NCI-H2171 treated with DMSO at 0.1 percent for 48 hours (cell line): ENCODE measurements at places on chromosomes 2 and 18.

DNA sequence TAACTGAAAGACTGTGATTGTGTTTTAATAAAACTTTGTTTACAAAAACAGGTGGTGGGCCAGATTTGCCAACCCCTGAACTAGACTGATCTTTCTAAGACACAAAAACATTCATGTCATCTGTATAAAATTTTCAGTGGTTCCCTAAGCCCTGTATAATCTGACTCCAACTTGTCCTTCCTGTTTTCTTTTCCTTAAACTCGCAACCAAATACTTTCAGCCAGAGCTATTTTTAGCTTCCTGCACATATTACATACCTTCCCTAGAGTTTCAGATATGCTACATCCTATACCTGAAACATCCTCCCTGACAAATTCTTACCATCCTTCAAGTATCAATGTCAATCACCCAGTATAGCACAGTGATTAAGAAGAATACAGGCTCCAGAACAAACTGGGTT lies 4.8 kb downstream of the GCFC2 start:
- no peak for DNase-seq

DNA sequence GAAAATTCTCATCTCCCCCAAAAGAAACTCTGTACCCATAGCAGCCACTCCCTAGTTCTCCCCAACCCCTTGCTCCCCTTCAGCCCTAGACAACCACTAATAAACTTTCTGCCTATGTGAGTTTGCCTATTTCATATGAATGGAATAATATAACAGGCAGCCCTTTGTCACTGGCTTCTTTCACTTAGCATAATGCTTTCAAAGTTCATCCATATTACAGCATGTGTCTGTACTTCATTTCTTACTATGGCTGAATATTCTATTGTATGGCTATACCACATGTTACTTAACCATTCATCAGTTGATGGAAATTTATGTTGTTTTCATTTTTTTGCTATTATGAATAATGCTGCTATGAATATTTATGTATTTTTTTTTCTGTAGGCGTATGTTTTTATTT lies 442.9 kb downstream of the SLC4A3 start:
- no peak for DNase-seq

- no peak for DNase-seq
Observed at GRCh38 chr2:223109341-223109740, 57.4 kb downstream of the KCNE4 start.

DNA sequence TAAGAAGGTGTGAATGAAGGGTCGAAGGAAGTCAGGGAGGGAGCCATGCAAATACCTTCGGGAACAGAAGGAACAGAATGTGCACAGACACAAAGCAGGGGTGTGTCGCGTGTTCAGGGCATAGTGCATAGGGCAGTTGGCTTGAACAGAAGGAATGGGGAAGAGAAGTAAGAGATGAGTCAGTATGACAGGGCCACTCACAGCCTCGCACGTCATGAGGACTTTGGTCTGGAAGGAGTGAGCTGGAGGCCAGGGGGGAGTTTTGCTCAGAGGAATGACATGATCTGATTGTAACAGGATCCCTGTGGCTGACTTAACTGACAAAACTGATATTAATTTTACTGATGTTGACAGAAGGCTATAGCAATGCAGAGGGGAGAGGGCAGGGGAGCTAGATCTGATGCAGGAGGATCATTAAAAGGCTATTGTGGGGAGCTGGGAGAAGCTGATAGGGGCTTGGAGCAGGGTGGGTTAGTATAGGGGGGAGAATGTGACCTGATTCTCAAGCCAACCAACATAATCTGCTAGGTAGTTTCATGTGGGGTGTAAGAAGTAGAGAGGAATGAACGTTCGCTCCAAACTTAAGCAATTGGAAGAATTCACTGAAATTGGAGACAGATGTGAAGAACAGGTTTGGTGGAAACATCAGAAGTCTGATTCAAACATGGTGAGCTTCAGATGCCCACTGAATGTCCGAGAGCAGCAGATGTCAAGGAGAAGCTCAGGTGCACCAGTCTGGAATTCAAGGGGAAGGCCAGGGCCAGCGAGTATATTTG lies 60.4 kb upstream of the COPS8 start:
- no peak for DNase-seq

GRCh38 chr18:40553029-40553428 lies 1402.0 kb upstream of the PIK3C3 start:
- no peak for DNase-seq

GRCh38 chr2:96374211-96374951 lies 38.8 kb downstream of the NCAPH start:
- DNase-seq = peak; percentile 85

GRCh38 chr2:102506743-102507142 lies 33.7 kb downstream of the SLC9A4 start:
- no peak for DNase-seq

GRCh38 chr2:74566754-74567085 lies 12.2 kb downstream of the DOK1 start:
- DNase-seq = no peak

DNA sequence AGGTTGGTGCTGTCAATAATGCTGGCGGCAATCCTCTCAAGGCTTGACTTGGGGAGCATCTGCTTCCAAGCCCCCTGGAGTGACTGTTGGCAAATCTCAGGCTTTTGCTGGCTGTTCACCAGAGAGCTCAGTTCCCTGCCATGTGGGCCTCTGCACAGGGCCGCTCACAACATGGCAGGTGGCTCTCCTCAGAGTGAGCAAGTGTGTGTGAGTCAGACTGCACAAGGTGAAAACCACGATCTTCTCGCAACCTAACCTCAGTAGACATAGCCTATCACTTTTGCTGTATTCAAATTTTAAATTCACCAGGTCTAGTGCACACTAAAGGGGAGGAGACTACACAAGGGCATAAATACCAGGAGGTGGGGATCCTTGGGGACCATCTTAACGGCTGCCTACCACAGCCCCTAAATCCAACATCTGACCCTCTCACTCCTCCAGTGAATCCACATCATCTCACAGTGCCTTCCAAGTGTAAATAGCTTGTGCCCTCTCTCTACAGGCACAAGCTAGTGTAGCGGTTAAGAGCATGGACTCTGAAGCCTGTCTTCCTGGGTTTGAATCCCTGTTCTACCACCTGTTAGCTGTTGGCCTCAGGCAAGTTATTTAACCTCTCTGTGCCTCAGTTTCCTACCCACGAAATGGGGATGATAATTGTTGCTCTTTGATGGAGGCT lies 187.7 kb upstream of the CXCR4 start:
- DNase-seq = peak; percentile 94

DNA sequence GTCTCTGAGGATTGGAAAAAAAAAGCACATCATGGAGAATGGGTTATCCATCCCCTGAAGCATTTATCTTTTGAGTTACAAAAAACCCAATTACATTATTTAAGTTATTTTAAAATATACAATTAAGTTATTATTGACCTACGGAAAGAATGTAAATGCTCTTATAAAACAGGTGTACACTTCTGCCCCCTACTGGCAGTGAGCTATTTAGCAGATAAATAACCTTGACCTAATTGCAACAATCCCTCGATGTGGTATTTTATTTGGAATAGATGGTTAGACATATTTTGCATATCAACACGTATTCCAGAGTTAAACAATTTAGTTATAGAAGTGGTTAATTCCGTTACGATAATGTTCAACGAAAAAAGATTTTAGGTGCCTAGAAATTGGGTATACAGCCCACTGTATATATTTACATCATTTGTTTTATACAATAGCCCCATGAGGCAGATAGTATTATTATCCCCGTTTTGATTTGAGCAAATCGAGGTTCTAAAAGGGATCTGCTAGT lies 9.1 kb upstream of the DAW1 start:
- no peak for DNase-seq

GRCh38 chr18:54382076-54382475 lies 24.4 kb downstream of the C18orf54 start:
- DNase-seq = no peak

DNA sequence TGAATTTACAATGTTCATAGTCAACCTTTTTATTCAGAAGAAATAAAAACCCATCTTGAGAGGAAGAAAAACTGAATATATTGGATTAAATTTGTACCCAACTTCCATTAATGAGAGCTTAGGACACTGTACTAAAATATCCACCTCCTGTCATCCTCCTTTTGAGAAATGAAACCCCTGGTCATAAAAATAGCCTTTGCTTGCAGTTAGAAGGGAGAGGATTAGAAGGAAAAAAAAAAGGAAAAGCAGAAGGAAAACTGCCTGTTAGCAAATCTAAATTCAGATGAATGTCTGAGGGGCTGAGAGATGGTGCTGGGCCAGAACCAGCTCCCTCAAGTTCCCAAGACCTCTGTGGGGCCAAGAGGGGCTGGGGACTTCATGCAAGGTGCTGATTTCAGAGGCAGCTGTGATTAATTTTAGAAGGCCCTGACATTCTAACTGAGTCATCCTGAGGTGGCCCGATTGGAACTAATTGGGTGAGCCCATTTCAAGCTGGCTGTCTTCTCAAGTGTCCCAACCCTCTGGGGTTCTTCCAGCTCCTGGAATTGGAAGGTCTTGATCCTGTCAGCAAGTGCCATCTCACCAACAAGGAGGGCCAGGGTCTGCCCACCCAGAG lies 38.4 kb upstream of the BIN1 start:
- DNase-seq = no peak

DNA sequence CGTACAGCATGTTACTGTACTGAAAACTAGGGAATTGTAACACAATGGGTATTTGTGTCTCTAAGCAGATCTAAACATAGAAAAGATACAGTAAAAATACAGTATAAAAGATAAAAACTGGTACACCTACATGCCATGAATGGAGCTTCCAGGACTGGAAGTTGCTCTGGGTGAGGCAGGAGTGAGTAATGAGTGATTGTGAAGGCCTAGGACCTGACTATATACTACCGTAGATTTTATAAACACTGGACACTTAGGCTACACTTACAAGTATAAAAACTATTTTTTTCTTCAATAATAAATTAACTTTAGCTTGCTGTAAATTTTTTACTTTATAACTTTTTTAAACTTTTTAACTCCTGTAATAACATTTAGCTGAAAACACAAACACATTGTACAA lies 324.4 kb upstream of the TNP1 start:
- DNase-seq = no peak

GRCh38 chr2:143426296-143426695 lies 297.1 kb downstream of the ARHGAP15 start:
- no peak for DNase-seq

DNA sequence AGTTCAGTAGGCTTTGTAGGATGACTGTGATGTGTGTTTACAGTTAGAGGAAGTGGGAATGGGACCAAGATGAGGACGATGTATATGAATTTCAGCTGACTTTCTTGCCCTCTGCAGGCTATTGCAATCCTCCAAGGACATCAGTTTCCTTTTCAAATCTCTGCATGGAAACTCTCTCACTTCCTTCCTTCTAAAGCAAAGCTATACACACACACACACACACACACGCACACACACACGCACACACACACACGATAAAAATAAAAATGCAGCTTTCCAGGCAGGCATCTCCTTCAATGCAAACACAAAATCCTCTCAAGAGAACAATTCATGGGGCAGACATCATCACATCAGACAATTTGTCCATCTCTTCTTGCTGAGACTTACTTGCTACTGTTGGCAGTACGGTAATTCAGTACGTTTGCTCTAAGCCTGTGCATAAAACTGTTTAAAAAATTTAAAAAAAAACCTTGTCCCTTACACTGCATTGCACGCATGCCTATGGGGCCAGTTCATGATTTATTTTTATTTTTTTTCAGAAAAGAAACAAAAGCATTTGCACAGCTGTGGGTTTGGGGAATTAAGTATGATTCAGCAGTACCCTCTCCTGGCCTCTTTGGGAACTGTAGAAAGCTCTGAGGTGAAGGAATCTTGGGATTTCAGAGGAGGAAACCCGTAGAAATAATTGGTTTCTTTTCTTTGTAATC lies 27.1 kb upstream of the ICOS start:
- peak; percentile 38 for DNase-seq

DNA sequence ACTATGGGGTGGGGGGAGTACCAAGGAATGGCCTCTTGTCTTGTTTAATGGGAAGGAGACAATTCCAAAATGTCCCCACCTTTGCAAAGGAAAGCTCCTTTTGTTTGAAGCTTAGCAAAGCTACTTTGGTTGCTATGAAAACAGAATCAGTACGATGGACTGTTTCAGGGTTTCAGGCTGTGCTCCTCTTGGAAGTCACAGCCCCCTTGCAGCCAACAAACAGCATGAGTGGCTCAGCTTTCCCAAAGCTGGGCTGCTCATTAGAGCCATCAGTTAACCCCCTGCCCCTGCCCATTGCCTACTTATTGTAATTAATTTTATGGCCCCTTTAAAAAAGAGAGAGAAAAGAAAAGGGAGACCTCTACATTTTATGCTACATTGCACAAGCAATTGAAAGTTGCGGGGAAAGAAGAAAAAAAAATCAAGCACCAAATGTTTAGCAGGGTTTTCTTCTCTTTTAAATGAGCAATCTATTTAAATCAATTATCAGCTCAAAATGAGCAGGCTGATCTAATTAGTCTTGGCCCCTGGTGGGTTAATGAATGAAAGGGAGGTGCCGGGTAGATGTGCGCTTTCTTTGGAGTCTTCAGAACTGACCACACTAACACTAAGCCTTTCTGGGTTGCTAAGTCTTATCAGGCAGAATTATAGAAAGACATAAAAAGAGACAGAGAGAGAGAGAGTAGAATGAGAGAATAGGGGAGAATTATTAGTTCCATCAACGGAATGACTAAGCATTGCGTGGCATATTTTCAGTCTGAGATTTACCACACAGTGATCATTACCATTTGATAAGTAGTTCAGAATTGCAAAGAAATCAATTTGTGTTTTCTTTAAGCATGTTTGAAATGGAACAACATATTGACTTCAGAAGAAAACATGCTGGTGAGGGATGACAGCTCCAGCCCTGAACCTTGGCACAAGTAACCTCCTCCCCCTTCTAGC lies 284.9 kb downstream of the INSIG2 start:
- no peak for DNase-seq

- no peak for DNase-seq
Observed at GRCh38 chr2:27445615-27446014, 3.4 kb downstream of the KRTCAP3 start.

- DNase-seq = no peak
Observed at GRCh38 chr2:53177327-53177726, 590.3 kb upstream of the CHAC2 start.

- no peak for DNase-seq
Observed at GRCh38 chr2:161039071-161039470, 121.2 kb upstream of the TANK start.

GRCh38 chr2:134402410-134402809 lies 148.5 kb downstream of the MGAT5 start:
- peak; percentile 23 for DNase-seq

DNA sequence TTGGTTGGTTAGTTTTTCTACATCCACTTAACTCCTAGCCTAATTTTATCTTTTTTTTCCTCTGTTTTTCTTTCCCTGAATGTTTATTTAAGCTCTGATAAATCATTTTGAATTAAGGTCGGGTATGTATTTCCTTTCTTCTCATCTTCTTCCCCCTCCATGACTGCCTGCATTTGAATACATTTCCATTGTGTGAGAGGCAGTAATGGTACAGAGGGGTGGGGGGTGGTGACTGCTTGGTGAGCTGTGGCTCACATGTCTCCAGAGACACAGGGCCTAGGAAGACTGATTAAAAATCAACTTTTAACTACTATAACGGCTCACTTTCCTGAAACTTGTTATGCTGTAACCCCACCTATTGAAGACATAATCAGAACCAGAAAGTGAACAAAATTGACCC lies 58.0 kb downstream of the NEDD4L start:
- DNase-seq = no peak
